T-helper 2 cell (primary cell): ENCODE measurements at places on chromosomes 7 and 10.

DNA sequence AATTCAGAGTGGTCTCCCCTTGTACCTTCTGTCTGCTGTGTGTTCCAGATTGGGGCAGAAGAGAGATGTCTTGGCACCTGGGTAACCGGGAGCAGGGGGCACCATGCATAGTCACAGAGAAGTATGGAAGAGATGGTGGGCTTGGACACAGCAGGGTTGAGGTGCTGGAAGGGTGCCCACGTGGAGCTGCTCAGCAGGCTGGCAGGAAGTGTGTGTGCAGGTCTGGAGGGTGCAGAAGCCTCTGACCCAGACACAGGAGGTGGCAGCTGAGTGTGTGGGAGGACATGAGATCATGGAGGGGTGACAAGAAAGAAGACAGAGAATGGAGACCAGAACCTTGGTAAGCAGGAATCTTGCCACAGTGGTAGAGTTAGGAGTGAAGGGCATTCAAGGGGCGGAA, 42.3 kb upstream of the DUSP5 start:
- DNase-seq: peak; percentile 58

DNA sequence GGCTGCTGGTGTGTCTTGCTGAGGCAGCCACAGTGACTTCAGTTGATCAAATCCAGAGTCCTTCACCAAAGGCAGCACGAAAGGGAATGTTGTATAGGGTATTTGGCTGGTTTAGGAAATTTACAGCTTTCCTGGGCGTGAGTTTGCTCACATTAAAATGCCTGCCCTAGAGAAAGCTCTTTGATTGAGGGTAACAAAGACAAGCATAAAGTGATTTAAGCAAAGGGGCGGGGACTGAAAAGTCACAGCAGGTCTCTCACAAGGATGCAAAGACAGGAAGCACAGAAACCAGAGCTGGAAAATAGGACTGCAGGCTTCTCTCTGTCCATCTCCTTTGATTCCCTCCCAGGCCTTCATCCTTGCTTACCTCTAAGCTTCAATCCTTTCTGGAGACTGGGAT, 139.2 kb downstream of the ELMO1 start:
- no peak for DNase-seq

GRCh38 chr7:3080106-3080505, 36.4 kb upstream of the CARD11 start:
- DNase-seq: no peak

- DNase-seq: no peak
Observed at GRCh38 chr10:30970760-30971460, 60.8 kb downstream of the ZNF438 start.

DNA sequence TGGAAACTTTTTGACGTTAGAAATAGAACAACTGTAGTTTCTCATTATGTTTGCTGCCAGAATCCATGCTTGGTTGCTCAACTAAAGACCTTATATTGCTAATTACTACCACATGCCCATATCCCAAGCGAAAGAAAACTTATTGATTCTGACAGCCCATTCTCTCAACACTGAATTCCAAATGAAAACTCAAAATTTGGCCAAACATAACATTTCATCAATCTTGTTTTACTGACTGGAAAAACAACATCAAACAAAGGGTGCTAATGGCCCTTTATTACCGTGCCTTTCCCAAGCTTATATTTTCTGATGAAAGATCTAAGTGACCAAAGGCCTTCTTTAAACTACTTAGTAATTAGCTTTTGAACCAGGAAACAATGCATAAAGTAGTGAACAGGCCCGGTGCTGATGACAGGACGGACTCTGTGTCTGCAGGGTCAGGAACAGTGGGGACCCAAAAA, 531.8 kb downstream of the KCNMA1 start:
- no peak for DNase-seq

DNA sequence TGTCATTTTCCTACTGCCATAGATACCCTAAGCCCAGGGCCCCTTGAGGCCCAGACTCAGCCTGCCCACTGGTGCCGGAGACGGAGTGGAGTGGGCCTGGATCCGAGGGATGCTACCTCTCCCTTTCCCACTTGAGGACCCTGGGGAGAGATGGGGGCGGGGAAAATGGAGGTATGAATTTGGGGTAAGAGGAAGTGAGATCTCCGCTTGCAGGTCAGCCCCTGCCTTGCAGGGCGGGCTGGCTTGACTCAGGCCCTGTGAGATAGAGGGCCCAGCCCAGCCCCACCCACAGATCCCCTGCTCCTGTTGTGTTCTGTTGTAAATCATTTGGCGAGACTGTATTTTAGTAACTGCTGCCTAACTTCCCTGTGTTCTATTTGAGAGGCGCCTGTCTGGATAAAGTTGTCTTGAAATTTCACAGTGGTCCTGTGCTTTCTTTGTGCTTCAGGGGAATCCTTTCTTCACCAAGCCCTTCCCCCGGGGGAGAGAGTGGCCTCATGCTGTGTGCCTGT, 13.2 kb downstream of the YKT6 start:
- no peak for DNase-seq

GRCh38 chr10:79331226-79331625, 16.0 kb upstream of the PPIF start:
- no peak for DNase-seq

DNA sequence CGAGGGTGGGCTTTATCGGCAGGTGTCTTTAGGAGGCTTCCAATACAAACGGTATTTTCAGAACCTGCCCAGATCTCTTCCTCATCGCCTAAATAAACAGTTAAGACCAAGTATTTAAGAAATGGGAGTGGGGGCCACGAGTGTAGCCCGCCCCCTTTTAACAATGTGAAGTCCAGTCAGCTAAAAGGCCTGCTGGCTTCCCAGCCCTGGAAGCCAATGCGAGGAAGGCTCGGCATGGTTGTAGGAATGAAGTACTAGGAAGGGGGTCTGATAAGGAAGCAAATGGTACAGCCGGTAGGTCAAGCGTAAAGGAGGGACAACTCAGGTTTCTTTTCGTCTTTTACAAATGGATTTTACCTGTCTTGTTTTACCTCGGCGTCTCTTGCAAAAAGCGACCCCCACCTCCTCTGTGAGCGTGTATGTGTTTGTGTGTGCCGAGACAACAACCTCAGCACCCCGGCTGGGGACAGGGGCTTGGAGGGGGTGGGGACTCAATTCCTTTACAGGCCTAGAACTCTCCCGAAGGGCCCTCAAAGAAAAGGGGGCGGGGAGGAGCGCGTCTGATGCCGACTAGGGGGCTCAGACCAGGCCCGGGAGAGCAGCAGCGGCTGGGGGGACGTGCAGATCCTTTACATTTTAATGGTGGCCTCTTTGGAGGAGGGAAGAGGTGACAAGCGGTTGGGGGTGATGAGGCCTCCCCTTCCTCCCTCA, 147.6 kb downstream of the GPR85 start:
- peak; percentile 15 for DNase-seq

- DNase-seq: no peak
Observed at GRCh38 chr7:69795932-69796331, 197.7 kb downstream of the AUTS2 start.

DNA sequence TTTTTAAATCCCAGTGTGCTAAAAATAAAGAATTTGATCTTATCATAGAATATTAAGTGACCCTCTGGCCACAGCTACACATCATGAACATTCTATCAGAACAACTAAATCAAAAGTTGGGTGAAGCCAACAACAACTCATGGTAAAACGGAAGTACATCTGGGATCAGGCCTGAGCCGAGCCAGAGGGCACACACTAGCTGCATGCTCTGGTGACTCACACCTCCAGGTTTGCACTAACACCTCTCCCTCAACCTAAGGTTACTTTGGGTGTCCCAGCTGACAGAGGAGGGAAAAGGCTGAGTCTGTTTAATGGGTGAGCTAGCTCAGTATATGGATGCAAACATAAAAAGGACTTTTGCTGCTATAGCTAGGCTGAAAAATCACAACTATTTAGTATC, 281.6 kb downstream of the HGF start:
- DNase-seq: no peak

DNA sequence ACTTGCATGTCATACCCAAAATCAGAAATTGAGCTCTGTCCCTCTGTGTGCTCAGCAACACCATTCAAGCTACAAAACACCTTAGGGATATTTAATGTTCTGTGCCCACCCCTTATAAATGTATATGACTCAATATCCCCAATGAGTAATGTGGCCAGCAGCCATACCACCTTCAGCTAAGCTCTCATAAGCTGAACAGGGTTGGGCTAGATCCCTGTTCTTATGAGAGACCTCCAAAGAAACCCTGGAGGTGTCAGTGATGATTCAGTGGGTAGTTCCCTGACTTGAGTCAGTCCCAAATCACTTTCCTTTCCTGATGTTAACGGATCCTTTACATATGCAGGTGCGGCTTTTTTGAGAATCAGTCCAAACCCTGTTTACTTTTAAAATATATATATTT, 253.8 kb downstream of the CREB5 start:
- DNase-seq: no peak

DNA sequence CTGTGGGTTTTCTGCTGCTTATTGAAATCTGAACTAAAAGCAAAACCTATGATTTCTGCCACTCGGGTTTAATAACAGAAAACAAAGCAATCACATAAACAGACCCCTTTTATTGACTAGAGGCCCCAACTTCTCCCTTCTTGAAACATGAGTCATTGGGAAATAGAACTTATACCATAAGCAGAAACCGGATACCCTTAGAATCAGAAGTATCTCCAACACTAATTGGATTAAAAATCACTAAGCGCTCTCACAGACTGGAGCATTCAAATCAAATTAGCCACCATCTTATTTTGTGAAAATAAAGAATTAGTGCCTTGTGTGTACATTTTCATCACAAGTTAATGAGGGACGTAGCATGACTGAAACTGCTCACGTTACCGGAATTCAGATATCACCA, 206.9 kb downstream of the WDR11 start:
- DNase-seq: no peak

DNA sequence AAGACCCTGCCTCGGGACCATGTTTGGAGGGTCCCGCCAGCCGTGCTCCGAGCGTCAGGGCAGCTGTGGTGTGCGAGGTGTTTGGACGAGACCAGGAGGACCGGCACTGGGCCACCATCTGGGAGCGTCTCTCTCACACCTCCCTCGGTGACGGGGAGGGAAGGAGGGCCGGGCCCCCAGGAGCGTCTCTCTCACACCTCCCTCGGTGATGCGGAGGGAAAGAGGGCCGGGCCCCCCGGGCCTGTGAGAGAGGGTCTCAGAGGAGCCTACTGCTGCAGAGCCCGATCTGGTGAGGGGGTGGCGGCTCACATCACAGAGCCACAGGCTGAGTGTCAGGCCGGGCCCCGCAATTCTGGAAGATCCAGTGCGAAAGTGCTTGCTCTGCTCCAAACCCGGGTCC, 65.8 kb upstream of the CFAP46 start:
- no peak for DNase-seq

DNA sequence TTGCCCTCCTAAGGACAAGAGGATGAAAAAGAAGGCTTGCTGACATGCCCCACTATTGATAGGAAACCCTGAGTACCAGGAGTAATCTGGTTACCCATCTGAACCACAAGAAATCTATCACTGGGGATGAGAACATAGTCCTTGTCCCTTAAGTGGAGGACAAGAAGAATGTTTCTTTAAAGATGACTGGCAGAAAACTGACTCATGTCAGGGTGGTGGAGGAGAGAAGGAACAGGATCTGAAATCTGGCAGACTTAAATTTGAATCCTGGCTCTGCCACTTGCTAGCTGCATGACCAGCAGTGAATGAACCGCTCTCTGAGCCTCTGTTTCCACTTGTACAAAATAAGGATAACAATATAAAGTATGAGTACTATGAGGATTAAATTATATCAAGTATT, 38.9 kb upstream of the XPNPEP1 start:
- no peak for DNase-seq

DNA sequence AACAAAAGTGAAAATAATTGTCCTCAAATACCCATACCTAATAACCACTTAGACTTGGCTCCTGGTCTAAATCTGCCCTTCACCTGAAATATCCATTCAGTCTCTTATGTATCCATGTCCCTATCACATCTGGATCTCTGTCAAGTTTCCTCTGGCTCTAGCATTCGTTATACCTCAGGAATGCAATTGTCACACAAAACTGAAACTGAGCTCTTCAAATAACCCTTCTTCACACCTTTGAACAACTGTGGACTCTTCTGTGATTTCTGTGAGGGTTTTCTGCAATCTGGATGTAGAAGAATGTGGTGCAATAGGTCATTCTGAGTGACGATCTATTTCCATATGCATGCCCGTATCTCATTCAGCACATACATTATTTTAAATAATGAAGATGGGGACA, 53.5 kb upstream of the FGL2 start:
- no peak for DNase-seq

- no peak for DNase-seq
Observed at GRCh38 chr7:151252561-151252835, 4.0 kb upstream of the SMARCD3 start.

GRCh38 chr10:104120512-104120902, 1.5 kb upstream of the SFR1 start:
- no peak for DNase-seq

GRCh38 chr7:55438757-55439525, 73.8 kb downstream of the LANCL2 start:
- DNase-seq: no peak

DNA sequence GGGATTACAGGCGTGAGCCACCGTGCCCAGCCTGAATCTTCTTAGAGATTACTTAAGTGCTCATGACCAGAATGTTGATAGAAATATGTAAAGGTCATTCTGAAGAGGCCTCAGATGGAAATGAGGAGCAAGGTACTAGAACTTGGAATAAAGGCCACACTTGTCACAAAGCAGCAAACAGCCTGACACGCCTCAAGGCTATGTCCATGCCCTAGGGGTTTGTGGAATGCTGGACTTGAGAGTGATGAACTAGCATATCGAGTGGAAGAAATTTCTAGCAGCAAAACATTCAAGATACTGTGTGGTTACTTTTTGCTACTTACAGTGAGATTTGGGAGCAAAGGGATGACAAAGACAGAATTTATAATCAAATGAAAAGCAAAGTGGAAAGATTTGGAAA, 39.0 kb downstream of the ZNF438 start:
- DNase-seq: no peak

- DNase-seq: peak; percentile 59
Observed at GRCh38 chr10:15106352-15107013, 9.3 kb downstream of the RPP38 start.

DNA sequence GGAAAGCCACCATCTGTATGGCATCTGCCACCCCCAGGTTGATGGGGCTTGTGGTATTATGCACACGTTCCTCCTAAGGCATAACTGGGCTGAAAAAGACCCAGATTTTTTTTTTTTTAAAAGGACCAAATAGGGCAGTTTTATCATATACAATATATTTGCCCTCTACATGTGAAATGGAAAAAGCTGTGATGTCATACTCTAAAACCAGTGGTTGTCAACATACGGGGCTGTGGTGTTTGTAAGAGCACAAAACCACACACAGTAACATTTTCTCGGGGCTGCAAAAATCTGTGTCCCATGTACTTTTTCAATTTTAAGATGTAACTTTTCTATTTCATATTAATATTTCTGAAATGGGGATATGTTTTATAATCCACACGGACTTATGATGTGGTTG, 34.9 kb downstream of the FAM171A1 start:
- DNase-seq: no peak

DNA sequence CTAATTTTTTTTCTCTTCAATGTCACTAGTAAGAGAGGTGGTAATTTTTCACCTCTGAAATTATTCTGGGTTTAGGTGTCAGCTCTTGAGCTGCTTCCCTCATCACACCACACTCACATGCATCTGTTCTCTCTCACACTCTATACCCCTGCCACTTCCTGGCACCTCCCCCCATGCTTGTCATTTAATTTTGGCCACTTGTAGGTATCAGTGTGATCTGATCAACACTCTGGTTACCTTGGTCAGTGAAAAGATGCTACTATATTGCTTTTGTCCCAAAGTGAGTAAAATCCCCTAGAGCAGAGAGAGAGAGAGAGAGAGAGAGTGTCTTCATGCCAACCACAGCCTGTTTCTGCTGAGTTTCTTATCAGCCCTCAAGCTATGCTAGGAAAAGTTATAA, 42.5 kb downstream of the STK17A start:
- DNase-seq: peak; percentile 87
